Activated CD4-positive, CD25-positive, alpha-beta regulatory T cell treated with anti-CD3 and anti-CD28 coated beads, Interleukin-2, amount 50 U/mL, for 24 hours (primary cell): ENCODE measurements at places on chromosomes 4 and X.

- no peak for ATAC-seq
Measured at GRCh38 chrX:54208531-54208930, 25.5 kb upstream of the FAM120C start.

- ATAC-seq: no peak
Measured at GRCh38 chr4:41359422-41359775, 102.7 kb downstream of the UCHL1 start.

GRCh38 chrX:136321532-136321931, 20.8 kb downstream of the ADGRG4 start:
- ATAC-seq: no peak

GRCh38 chr4:85607624-85608023, 132.7 kb downstream of the ARHGAP24 start:
- ATAC-seq: peak; percentile 51

GRCh38 chr4:52931243-52931642, 69.1 kb downstream of the RASL11B start:
- no peak for ATAC-seq

DNA sequence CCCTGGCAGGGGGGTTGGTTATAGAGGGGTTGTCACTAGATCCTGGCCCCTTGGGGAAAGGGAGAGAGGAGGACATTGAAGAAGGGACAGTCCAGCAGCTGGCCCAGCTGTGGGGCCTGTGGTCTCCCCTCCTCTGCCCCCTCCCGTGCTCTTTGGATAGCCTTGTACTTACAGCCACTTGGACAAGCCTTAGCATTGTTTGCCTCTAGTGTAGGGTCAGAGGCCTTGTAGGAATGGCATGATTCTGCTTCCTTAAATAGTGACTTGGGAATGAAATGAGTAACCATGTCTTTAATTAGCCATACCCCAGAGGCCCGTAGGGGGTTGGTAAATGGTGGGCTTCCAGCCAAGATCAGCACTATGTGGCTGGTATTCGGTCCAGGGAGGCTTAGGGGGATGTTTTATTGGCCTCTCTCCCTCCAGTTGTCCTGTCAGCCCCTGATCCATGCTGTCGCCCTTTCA, 230.6 kb downstream of the PTTG2 start:
- ATAC-seq: no peak

GRCh38 chr4:171896426-171896825, 83.2 kb downstream of the GALNTL6 start:
- ATAC-seq: no peak

DNA sequence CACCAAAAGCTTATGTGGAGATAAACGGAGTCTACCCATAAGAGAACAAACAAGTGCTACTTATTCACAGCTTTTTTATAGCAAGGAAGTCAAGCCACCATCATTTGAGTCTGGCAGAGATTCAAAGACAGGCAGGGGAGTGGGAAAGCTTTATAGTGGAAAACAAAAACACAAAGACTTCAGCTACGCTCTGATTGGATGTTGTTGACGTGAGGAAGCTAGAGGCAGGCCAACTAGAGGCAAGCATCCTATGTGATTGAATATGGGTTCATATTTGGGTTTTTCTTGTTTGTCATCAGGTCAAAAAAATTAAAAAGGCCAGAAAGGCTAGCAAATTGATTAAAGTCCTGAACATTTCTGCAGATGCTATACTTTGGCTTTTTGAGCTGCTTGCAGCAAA, 719 bp upstream of the TCEAL4 start:
- no peak for ATAC-seq

DNA sequence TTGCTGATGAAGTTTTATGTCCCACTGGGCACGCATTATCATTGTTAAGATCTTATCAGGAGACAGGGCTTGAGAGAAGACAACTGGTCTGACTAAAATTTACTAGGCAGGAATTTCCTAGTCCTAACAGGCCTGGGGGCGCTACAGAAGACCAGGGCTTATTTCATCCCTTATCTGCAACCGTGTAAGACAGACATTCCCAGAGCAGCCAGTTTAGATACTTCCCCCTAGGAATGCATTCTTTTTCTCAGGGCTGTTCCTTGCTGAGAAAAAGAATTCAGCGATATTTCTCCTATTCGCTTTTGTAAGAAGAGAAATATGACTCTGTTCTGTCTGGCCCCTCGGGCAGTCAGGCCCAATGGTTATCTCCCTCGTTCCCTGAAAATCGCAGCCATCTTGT, 93.8 kb downstream of the TLL1 start:
- no peak for ATAC-seq

GRCh38 chrX:134548257-134549201, 88.6 kb downstream of the HPRT1 start:
- no peak for ATAC-seq

DNA sequence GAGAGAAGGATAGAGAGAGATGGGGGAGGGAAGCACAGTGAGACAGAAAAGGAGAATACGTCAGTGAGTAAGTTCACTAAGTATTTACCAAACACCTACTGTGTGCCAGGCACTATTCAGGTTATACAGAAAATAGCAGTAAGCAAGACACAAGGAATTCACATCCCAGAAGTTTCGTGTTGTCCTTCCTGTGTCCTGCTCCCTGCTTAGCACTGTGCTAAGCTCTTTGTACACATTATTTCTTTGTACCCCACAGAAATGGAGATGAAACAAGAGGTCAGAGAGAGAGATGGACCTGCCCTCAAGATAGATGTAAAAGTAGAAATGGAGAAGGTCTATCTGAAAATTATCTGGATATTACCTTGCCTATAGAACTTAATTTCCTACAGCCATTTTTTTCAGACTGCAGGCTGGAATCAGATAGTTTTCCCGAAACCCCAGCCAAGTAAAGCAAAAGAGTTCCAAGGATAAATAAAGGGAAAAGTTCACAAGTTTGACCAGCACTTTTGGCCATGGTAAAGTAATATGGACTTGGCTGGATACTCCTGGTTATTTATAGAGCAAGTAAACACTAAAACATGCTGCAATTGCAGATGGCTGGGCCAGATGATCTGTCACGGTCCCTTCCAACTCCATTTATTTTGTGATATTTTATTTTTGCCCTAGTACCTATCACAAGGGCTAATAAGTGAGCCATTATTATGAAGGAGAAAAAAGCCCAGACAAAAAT, 353.7 kb upstream of the SLC7A11 start:
- ATAC-seq: no peak

DNA sequence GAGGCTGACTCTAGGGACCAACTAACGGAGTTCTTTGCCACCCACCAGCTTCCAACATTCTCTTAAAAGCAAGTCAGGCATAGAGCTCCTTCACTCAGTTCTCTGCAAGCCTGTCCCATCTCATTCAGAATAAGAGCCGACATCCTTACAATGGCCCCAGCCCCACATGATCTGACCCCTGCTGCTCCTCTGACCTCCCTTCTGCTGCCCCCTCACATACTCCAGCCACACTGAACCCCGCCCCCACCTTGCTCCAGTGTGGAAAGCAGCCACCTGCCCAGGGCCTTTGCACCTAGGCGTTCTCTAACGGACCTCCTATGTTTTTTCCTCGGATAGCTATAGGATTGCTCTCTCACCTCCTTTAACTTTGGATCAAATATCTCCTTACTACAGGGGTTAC, 143.2 kb upstream of the ETNPPL start:
- ATAC-seq: no peak

- no peak for ATAC-seq
Measured at GRCh38 chr4:2059046-2059725, at the start of gene NAT8L. NAT8L (plus strand) TSS chr4:2059327; CDS start chr4:2059512, 185 bp downstream.

GRCh38 chr4:81631958-81632441, 160.3 kb upstream of the RASGEF1B start:
- ATAC-seq: no peak

DNA sequence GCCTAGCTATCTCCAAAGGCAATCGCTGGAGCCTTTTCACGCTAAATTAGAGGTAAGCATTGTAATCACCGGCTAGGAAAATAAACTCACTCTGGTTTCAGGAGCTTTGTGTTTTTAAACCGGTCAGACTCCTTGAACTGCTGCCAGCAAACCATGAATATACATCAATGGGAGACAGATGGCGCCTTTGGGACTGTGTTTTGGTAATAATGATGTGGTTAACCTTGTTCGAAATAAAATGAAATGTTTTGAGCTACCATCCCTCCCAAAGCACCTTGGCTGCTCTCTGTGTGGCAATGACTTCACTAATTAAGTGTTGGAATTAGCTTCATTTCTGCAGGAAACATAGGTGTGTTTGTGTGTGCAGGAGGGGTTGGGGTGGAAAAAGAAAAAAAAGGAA, 65.3 kb downstream of the CLNK start:
- ATAC-seq: no peak

DNA sequence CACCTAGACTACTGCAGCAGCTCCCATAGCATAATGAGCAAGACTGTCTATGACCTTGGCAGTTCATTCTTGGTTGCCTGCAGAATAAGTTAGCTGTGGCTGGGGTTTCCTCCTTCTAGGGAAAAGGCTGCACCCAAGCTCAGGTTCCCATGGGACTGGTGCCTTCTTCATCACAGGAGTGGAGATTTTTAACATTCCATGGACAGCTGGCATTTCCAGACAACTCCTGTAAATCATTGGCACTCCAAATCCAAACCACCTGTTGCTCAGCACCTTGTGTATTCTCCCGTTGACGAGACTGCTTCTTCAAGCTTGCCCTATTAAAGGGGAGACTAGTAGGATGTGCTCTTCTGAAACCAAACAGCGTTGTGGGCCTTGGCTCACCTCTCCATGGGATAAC, 7.8 kb upstream of the NUP54 start:
- no peak for ATAC-seq

- no peak for ATAC-seq
Measured at GRCh38 chr4:62117886-62118285, 917.8 kb downstream of the ADGRL3 start.

GRCh38 chr4:98610926-98611676, 47.3 kb downstream of the TSPAN5 start:
- no peak for ATAC-seq

DNA sequence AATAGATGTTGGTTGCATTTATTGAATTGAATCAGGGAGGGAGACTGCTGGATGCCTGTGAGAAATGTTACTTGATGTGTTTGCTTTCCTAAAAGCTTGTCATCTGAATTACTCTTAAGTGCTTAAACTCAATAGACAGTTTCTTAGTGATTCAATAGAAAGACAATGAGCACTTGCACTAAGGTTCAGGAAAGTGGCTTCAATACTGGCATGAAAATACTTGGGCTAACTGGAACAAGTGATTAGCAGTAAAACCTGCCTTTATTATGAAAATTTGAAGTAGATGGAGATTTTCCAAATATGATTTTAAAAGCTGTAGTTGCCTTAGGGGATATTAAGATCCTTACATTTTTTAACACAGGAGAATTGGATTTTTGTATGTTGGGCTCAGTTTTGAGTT, 123.3 kb downstream of the RNF150 start:
- ATAC-seq: no peak

GRCh38 chr4:130653842-130654241, 1557.9 kb downstream of the C4orf33 start:
- no peak for ATAC-seq

- no peak for ATAC-seq
Measured at GRCh38 chr4:2064276-2064991, 5.3 kb downstream of the NAT8L start.

DNA sequence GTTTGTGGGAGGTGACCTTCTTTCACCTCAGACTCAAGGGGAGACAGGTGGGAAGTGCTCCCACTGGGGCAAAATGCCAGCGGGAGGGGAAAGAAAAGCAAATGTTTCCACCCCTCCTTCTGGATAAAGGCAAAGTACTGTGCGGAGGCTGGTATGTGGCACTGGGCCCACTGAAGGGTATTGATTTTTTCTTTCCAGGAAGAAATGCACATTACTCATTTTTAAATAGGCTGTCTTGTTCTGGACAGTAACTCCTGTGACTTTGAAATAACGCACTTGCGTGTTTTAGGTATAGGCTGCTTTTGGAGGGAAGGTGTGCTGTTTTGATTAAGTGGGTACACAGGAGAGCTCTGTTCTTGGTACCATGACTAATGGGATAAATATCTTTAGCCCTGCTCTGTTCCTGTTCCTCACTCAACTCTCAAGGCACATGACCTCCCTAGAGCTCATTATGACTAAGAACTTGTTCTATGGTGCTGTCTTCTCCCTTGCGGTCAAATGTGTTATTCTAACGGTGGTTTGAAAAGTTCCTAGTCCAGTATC, 40.7 kb upstream of the MBTPS2 start:
- no peak for ATAC-seq

DNA sequence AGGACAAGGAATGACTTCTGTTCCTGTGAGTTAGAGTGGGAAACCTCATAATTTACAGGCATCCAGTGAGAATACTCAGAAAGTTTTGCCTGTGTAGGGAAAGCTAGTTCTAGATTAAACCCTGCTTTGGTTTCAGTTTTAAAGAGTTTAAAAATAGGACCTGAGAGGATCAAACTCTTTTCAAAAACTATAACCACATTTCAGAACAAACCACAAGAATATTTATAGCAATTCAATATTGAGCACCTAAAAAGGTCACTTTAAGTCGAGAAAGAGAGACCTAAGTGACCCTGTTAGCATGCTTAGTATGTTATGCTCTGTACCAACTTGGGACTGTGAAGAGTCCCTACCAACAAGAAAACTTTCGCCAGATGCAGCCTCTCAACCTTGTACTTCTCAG, 17.4 kb upstream of the PWWP3B start:
- no peak for ATAC-seq

DNA sequence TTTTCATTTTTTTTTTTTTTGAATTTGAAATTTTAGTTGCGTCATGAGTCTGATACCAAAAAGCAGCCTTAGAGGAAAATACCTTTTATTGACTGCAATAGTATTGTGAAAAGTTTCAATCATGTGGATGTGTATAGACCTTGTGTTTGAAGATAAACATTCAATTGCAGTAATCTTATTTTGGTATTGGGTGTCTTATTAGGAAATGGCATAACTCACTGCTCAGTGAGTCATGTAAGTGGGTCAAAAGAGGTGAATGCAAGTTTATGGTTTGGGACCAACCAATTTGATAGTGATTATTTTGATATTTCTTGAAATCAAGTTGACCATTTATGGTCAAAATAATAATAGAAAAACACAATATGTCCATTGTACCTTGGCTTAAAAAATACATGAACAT, 627.8 kb upstream of the SLIT2 start:
- no peak for ATAC-seq

GRCh38 chr4:143405075-143405730, 68.5 kb downstream of the GAB1 start:
- ATAC-seq: peak; percentile 27

DNA sequence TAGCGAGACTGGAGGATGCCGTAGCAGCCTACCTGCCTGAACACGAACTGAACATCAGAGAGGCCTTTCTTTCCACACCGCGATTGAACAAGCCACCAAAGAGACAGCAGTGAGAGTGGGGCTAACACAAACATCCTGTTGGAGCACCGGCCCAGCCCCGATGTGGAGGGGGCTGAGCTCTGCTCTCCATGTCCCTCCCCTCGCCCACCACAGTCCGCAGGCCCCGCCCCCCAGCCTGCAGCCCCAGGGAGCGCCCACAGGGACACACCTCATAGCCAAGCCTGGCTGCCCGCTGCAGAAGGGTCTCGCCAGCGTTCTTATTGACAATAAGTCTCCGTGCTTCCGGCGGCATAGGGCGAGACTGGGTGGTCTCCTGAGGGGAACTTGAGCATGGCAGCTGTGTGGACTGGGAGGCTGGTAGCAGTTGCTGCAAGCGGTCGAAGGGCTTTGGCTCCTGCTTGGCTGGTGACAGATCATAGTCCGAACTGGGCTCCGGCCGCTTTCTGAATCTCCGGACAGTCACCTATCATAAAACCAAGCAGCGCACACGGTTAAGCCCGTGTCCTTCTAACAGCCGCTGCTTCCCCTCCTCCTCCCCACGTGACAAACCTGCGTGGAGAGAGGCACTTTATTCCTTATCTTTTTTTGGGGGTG, 35.8 kb downstream of the BCOR start:
- ATAC-seq: no peak
